Substantia nigra (tissue), 51 donors: ENCODE measurements at places on chromosomes 4 and X.

DNA sequence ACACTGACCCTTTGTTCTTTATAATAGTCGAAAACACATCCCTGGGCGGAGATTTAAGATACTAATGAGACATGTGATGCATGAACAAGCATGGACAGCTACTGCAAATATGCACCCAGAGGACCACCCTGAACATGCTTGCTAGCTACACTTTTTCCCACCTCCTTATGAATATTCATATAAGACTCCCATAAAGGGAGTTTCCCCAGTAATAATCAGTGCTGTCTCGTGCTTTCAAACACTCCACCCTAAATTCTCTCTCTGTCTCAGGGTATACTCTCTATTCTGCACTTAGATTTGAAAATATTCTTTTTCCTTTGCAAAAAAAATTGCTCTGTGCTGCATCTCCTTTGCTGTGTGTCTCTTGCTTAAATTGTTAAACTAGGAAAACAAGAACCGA, 64.4 kb upstream of the CT45A1 start:
- DNase-seq: no peak

DNA sequence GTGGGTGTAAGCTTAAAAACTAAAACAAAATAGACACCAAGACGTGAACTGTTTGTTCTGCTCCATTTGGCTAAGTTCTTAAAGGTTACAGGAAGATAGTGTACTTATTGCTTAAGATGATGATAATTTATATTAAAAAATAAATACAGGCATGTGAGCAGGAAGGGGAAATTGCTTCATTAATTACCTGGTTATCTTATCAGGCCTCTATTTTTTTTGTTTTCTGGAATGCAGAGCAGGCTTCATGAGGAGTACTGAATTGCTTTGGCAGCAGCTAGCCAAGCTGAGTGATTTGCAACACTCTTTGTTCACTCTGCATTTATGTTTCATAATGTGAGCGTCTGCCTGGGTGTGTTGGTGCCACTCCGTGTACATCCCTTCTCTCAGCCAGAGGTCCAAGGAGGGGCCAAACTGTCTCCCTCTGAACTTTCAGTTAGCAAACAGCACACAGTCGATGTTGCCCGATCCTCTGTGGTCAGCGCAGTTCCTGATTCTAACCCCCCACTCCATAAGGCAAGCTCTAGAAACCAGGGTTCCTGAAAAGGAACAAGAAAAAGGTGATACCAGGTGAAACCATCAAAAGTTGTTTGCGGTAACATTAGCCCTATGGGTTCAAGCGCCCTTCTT, 348.2 kb downstream of the SPRY1 start:
- no peak for DNase-seq

GRCh38 chr4:186169333-186169944, 21.9 kb upstream of the CYP4V2 start:
- no peak for DNase-seq

- no peak for DNase-seq
These were observed 80.7 kb upstream of the IGFBP7 start for GRCh38 chr4:57190601-57191481.

GRCh38 chr4:112378243-112378620, 81.1 kb downstream of the ALPK1 start:
- no peak for DNase-seq

- DNase-seq: no peak
These were observed 115.2 kb downstream of the DDIT4L start for GRCh38 chr4:100075056-100075455.

DNA sequence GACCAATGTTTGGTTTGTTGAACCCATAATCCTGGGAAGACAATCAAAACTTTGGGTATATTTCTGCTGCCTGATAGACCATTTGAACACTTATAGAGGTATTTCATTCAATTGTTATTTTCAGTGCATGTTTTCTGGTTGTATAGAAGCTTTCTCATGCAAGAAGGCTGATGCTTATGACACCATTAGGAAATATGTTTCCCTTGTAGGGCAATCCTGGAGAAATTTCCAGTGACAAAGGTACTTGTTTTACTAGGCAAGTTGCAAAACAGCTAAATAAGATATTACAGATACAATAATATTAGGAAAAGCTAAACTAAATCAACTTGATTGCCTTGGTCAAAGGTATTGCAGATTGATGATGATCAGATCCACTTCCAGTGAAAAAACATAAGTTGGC, 32.8 kb upstream of the FGF2 start:
- no peak for DNase-seq

- no peak for DNase-seq
These were observed 195.9 kb downstream of the CPEB2 start for GRCh38 chr4:15198070-15198727.

DNA sequence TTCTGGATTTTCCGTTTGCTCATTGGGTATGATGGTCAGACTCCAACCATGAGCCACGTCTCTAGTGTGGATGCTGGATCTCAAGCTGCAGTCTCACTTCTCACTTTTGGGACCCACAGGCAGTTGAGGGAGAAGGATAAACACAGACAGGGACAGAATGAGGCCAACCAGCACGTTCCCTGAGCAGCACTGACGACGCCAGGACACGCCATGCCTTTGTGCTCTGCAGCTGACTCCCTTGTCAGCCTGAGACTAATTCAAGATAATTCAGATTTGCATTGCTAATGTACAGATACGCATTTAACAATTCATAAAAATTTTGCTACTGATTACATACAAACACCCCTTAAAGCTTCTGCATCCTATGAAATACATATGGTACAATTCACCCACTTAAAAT, 106.5 kb downstream of the FAM193A start:
- no peak for DNase-seq

GRCh38 chr4:165326831-165327210, 648 bp upstream of the MSMO1 start:
- DNase-seq: peak; percentile 7

DNA sequence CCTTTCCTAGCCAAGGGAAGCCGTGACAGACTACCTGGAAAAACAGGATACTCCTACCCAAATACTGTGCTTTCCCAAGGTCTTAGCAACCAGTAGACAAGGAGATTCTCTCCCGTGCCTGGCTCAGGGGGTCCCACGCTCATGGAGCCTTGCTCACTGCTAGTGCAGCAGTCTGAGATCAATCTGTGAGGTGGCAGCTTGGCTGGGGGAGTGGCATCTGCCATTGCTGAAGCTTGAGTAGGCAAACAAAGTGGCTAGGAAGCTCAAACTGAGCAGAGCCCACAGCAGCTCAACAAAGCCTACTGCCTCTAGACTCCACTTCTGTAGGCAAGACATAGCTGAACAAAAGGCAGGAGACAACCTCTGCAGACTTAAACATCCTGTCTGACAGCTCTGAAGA, 177.1 kb downstream of the PARM1 start:
- DNase-seq: no peak

- no peak for DNase-seq
These were observed 30.6 kb upstream of the LCORL start for GRCh38 chr4:18052158-18052557.

- no peak for DNase-seq
These were observed 667.2 kb downstream of the GRID2 start for GRCh38 chr4:92970996-92971395.

- DNase-seq: no peak
These were observed 127.2 kb upstream of the FRMPD4 start for GRCh38 chrX:12011075-12011474.

DNA sequence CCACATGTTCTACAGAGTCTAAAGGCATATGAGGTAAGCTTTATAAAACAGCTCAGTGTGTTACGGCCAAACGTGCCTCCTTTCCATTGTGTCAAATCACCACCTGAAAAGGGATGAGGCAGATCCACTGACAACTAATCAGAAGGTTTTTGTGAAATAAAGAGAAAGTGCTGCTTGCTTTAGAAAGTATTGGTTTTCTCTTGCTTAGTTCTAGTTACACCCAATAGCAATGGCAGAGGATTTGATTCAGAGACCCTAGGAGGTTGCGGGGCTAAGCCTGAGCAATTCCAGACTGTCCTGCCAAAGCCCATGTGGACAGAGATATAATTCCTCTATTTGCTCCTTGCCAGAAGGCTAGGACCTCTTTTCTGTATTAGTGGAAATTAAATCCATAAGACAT, 125.5 kb downstream of the SPRY1 start:
- no peak for DNase-seq

GRCh38 chrX:105462186-105462585, 241.7 kb upstream of the TEX13A start:
- no peak for DNase-seq

GRCh38 chr4:54547299-54548097, 110.3 kb upstream of the KIT start:
- DNase-seq: no peak

DNA sequence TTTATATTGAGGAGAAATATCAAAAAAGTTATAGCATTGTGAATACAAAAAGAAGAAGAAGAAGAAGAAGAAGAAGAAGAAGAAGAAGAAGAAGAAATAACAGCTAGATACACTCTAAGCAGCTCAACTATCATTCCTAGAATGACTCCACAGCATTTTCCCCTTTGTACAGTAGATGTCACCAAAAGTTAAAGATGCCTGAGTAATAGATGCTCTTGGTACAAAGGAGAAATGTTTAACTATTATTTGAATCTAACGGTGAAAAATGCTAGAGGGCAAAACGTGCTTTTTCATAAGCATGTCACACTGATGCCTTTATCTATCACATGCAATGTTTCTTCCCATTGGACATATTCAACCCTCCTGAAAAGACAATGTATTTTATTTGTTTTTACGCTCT, 178.4 kb upstream of the GPRIN3 start:
- DNase-seq: no peak

GRCh38 chrX:151004085-151004484, 20.9 kb downstream of the HMGB3 start:
- DNase-seq: no peak

DNA sequence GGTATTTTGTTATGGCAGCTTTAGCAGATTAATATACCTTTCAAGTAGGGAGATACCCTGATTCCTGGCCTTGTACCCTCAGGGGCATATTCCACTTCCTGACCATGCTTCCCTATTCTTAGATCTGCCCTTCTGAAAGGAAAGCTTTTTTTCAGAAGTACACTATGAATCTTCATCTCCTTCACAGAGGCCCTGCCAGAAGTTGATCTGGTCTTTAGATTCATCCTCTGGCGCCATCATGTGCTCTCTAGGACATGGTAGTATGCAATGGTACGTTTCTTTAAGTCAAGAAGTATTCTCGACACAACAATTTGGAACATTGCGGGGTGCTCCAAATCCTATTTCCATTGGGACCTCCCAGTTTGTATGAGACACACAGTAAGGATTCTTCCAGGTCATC, 39.6 kb upstream of the DIPK2B start:
- no peak for DNase-seq

DNA sequence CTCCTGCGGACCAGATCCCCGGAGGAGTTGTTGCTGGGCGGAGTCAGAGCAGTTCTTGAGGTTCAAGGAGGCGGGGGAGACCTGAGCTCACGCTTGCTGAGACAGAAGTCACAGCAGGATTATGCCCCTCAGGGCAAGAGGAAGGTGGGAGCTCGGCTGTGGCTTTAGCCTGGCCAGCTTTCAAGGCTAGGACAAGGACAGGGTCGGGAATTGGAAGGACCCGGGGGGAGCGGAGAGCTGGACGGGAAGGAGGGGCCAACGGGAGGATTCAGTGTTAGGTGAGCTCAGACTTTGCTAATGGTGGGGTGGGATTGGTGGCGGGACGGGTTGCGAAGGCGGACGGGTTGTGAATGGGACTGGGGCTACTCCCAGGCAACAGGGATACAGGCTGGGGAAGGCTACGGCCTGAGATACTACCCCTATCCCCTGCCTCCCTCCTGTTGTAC, at the start of gene RIBC1:
Gene RIBC1 (plus strand): TSS at position 13 of the 446 bp plus-strand sequence. CDS start 3,404 bp downstream, outside the sequence.
- peak; percentile 0 for DNase-seq

- DNase-seq: no peak
These were observed 204.3 kb downstream of the SHROOM3 start for GRCh38 chr4:76639288-76639687.

DNA sequence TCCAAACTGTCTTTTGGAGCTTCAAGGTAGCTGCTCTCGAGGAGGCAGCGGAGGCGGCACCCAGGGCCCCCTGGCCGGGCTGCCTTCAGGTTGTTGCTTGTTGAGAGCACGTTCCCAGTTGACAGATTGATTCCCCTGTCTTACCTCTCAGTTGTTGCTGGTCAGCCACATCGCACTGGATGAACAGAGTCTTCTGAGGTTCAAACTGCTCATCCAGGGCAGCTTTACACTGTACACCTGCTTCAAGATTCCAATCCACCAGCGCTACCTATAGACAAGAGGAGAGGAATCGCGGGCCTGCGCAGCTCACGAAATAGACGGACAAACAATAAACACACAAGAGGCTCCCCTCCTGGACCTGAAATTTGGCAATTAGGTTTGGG, 497 bp downstream of the HPGD start:
- no peak for DNase-seq

DNA sequence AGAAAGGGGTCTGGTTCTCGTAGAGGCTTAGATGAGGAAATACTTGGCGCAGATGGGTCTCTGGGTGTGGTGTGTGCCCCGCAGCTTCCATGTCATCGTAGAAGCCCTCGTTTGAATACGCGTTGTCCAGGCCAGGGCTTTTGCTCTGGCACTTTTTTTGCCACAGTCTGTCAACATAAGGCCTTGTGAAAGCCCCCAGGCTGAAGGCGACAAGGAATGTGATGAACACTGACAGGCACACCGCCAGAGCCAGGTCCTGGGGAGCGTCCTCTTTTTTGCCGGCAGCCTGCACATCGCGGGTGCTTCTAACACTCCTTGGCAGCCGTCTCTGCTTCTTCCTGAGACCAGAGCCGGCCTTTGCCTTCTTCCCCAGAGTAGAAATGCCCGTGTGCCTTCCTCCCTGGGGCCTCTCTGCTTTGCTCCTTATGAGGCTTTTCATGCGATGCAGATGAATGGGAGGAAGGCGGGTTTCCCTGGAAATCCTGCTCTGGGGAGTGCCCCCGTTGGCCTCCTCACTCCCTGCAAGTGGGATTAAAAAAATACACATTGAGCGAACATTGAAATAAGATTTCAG, 24.4 kb downstream of the LRRC66 start:
- DNase-seq: no peak

DNA sequence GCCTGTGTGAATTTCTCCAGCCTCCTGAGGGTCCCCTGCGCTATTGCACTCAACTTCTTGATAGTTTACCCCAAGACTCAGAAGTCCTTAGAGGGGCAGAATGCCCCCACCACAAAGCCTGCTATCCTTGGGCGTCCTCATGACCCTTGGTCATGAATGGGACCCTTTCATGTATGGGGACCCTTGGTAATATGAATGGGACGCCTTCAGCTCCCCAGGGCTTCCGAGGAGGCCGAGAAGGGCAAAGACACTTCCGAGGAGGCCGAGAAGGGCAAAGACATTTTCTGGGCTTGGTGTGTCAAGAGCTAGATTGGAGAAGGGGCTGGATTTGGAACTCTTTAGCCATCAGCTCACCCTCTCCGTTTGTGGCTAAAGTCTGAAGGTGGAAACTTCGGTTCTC, 8.6 kb downstream of the SHOX start:
- no peak for DNase-seq

GRCh38 chrX:150365990-150366911, 3.1 kb downstream of the MAMLD1 start:
- no peak for DNase-seq

- DNase-seq: peak; percentile 98
These were observed at the start of gene H2AZ1 for GRCh38 chr4:99949999-99950912. Gene H2AZ1, minus strand, starts transcription at chr4:99950275. Its CDS starts 105 bp downstream, at chr4:99950170.

GRCh38 chrX:82816562-82816961, 691.5 kb upstream of the POU3F4 start:
- DNase-seq: no peak

GRCh38 chr4:163556177-163556576, 61.7 kb downstream of the TMA16 start:
- DNase-seq: no peak
